ENCODE measurements at places on chromosomes 16 and 17. TPM values are rescaled to one million over a fixed set of nuclear protein-coding genes. Genes with fewer than 3 reads are reported as not detected.

The KRTAP1-5 gene
- 1.9 TPM for total RNA-seq

The KRT17 gene
- 7.0 TPM for total RNA-seq

The C1QTNF8 gene
- total RNA-seq, result not detected

The RAB40B gene
- total RNA-seq, result 7.9 TPM

The KRT9 gene
- not detected for total RNA-seq

The CCL8 gene
- not detected for total RNA-seq

The WNT3 gene
- total RNA-seq, result 2.0 TPM

Data from regular cardiac myocyte (primary cell).